ENCODE measurements at places on chromosomes 5 and 9.

DNA sequence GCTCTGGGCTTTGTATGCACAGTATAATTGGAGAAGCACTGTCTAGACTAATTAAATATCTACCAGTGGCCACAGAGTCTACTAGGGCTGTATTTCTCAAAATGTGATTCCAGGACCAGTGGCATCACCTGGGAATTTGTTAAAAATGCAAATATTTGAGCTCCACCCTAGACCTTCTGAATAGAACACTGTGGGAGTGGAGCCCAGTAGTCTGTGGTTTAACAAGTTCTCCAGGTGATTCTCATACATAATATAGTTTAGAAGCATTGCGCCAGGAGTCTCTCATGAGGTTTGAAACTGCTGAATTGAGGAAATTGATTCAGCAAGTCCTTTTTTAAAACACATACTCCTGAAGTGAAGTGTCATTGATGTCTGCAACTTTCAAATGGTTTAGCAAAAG is 74.7 kb downstream of the FCHO2 start:
- no peak for DNase-seq

GRCh38 chr5:15585128-15585527 is 85.1 kb downstream of the FBXL7 start:
- DNase-seq = no peak

DNA sequence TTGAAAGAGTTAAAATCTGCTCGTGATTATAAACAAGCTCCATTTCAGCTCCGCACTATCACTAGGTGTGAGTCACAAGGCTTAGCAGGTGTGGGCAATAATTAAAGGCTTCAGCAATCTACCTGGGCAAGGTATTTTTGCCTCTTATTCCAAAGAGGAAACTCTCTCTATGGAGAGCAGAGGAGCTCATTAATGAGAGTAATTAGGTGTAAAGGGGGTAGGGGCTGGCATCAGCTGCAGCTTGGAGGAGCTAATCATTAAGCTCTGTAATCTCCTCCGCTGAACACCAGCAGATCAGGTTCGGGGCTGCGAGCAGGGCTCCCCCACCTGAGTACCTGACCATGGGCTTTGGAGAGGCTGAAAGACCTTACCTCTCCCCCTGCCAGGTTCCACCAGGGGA is 129.2 kb downstream of the CRB2 start:
- DNase-seq = no peak

DNA sequence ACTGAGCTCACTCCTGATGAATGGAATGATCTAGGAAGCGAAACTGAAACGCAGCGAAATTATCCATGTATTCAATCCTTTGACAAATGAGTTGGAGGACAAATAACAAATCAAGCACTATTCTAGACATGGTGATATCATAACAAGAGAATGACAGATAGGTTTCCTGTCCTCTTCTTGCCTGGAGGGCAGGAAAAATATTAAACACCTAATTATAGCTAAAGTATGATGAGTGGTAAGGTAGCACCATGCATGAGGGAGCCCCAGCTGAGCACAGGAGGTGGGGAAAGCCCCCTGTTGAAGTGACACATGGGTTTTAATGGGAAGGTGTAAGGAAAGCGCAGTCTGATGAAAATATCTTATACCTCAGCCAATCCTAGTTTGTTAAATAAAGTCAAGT is 225.2 kb downstream of the NPR3 start:
- DNase-seq = no peak

GRCh38 chr5:62465985-62466925 is 53.7 kb downstream of the IPO11 start:
- no peak for DNase-seq

DNA sequence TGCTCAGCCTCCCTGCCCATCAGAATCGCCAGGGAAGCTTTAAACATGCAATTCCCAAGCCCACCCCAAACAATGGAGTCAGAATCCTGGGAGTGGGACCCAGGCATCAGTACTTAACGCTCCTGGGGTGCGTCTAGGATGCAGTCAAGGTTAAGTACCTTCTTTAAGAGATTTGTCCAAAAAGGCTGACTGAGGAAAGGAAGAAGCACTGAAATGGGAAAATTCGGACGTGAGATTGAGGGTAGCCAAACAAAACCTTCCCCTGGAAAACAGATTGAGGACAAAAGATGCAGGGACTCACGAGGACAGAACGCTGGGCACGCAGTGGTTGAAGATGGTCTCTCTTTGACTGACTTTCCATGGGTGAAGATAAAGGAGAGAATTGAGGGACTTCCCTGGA is 143.5 kb downstream of the MTX3 start:
- DNase-seq = no peak

DNA sequence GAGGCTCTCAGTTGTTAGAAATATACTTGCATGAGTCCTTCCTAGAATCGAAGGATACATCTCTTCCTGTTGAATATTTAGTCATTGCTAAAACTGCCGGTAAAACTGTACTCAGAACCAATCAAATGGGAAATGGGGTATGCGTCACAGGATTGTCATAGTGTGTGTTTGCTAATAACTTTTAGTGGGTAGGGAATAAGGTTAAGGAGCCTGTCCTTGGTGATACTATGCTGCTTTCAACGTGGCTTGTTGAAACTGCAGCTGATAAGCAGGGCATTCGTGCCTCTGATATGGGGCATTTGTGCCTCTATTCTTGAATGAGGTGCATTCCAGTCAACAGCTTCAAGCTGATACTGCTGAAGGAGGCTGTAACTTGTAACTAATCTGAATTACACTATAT is 26.6 kb downstream of the HABP4 start:
- DNase-seq = no peak

GRCh38 chr9:85536076-85536475 is 205.7 kb downstream of the AGTPBP1 start:
- DNase-seq = no peak

GRCh38 chr5:66757219-66757833 is 161.1 kb downstream of the MAST4 start:
- no peak for DNase-seq
